ENCODE measurements at places on chromosomes 3 and 15.

DNA sequence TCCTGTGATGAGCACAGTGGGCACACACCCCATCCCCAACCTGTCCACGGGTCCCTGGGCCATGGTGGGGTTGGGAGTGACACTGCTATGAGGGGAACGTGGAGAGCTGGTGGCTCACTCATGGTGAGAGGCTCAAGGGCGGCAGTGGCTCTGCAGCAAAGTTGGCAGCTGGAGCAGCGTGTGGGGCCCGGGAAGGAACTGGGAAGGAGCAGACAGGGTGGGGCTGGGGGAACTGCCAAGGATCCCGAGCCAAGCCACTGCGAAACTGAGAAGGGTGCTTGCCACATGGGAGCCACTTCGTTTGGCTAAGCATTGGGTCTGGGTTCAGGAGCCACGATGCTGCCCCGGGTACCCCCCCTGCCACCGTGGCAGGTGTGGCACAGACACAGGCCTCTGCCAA lies 80.1 kb downstream of the SNRK start:
- no peak for DNase-seq

- DNase-seq: no peak
These were observed 13.7 kb downstream of the FAM240A start for GRCh38 chr3:46626039-46626438.

DNA sequence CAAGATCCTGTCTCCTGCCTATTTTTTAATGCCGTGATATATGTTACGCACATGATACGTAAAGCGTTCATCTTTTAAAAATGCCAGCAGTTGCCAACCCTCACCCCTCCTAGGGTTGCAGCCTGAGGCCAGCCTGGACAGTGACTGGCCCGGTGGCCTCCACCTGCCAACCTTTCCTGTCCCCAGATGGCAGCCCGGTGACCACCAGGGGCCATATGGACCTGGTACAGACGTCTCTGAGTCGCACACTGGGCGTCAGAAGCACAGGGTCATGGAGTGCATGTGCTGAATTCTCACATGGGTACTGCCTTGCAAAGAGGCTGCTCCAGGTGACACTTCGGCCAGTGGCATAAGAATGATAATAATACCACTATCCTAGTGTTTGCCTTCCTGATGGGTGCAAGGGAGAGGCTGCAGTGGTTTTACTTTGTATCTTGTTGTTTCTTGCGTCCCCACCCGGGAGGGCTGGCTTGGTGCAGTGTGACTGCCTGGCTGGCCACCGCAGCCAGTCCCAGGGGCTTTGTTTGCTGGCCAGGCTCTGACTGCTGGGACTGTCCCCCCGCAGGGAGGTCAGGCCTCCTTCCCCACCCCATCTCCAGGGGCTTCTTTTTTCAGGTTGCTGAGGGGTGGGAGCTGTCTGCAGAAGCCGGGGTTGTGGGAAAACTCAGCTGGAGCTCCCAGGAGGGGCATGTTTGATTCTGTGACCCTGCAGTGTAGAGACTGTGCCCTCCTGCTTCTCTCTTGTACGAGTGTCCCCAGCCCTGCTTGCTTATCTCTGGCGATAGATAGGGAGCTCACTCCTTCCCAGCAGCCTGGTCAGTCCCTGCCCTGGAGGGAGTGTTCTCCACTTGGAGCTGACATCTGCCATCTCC lies 16.9 kb downstream of the FBLN2 start:
- DNase-seq: no peak

DNA sequence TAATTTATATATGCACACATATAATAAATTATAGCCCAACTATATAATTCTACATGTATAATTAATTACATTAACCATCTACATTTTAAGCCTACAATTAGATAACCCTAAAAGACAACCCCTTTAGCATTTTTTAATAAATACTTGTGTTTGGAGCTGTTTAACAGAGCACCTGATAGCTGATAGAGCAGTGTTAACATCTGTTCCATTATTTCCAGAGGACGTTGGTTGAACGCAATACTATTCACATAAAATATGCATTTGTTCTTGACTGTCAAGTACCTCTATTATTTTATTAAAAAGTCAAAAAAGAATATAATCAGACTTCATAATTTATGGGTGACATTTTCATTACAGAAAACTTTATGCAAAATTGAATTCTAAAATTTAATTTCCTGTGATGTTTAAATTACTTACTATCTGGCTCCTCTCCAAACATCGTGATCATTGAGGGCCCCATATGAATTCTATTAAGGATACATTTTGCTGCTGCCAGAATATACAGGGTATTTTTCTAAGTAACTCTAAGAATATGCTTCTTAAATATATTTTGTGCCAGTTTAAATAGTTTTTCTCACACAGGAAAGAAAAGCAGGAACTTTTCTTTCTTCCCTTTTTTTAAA lies 234.3 kb downstream of the SHOX2 start:
- no peak for DNase-seq

DNA sequence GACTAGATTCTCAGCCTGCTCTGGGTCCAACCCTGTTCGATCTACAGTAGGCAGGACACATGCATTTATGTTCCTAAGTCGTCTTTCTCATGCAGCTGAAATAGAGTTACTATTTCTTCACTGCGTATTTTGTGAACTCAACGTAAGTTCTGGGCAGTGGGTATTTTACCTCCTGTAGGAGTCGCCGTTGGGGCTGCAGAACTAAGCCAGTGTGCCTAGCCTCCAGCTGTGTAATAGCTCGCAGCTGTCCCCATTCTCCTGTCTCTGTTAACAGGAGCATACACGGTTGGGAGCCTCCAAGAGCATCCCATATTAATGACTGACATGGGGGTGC lies 58.4 kb upstream of the HRH1 start:
- no peak for DNase-seq

- no peak for DNase-seq
These were observed 30.2 kb downstream of the ZNF710 start for GRCh38 chr15:90031231-90031791.

GRCh38 chr3:30199096-30199759 lies 407.2 kb upstream of the TGFBR2 start:
- DNase-seq: peak; percentile 76

- peak; percentile 63 for DNase-seq
These were observed 48.5 kb downstream of the CHCHD6 start for GRCh38 chr3:126752303-126753190.

- no peak for DNase-seq
These were observed 122.1 kb downstream of the AQP9 start for GRCh38 chr15:58260205-58260724.

GRCh38 chr3:192819001-192819569 lies 91.7 kb upstream of the FGF12 start:
- DNase-seq: peak; percentile 65

DNA sequence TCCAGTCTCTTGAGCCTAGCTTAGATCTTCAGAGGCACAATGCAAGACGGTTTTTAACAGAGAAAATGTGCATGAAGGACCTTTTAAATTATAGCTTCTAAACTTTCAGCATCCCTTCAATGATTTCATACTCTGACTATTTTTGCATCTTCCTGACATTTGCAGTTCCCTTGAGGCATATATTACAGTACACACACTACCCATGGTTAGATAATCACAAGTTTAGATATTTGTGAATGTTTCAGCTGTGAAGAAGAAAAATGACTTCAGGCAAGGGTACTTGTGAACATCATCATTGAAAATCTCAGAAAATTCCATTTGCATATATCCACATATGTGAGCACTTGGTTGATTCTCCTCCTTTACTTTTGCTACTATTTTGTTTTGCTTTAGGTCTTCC lies 341.5 kb downstream of the ROBO2 start:
- no peak for DNase-seq
